ENCODE measurements at places on chromosomes 16 and 17. TPM values are rescaled to one million over a fixed set of nuclear protein-coding genes. Genes with fewer than 3 reads are reported as not detected.

- peak overlapping the region; percentile 80 for H3K4me3 ChIP-seq
- peaks cover 9% of the 10 kb centered on the region for H3K27me3 ChIP-seq
- H3K27ac ChIP-seq: peak overlapping the region; percentile 93
- no peaks in the 10 kb centered on the region for H3K36me3 ChIP-seq
Measured at GRCh38 chr16:2023092-2024031, 3.3 kb upstream of the NHERF2 start.

- H3K4me1 ChIP-seq: no peaks in the 10 kb centered on the region
- no peak for DNase-seq
- peaks cover 4% of the 10 kb centered on the region for H3K27me3 ChIP-seq
- H3K27ac ChIP-seq: no peak overlapping the region
Measured at GRCh38 chr16:55856950-55857349, 18.2 kb downstream of the CES5A start.

DNA sequence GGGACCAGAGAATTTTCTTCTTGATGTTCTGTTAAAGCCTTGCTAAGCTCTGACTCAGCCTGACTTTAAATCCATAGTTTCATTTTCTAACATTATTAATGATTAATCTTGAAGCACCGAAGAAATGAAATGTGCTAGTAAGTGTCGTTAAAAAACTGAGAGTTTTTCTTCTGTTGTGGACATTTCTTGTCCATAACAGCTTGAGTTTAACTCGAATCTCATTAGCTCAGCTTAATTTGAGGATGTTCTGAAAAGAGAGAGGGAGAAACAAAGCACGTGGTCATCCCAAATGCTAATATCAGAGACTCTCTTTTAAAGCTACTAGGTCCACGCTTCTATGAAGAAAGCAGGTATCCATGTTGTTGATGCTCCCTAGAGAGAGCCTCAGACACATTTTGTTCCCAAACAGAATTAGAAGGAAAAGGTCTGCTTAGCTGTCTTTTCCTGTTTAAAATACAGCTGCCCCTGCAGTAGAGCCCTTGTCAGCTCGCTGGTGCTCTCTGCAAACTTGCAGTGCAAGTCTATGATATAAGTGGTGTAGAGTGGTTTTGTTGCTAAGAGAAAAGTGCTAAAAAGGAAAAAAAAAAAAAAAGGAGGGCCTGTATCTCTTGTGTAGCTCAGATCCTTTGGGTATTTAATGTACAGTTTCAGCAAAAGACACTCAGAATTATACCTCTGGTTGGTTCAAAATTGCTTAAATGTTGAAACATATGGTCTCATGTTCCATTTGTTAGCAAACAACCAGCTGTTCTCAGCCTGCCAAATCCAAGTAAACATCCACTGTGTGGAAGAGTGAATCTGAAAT is 191.1 kb upstream of the TBX2 start:
- peaks cover 2% of the 10 kb centered on the region for H3K36me3 ChIP-seq
- H3K4me1 ChIP-seq: no peaks in the 10 kb centered on the region
- H3K27me3 ChIP-seq: peaks cover 3% of the 10 kb centered on the region
- no peak for DNase-seq
- no peak overlapping the region for H3K4me3 ChIP-seq

- H3K4me3 ChIP-seq: peak overlapping the region; percentile 92
- no peak for DNase-seq
- peaks cover 15% of the 10 kb centered on the region for H3K27me3 ChIP-seq
- peak overlapping the region; percentile 69 for H3K27ac ChIP-seq
Measured at GRCh38 chr17:82274134-82275020, 877 bp upstream of the CSNK1D start.

DNA sequence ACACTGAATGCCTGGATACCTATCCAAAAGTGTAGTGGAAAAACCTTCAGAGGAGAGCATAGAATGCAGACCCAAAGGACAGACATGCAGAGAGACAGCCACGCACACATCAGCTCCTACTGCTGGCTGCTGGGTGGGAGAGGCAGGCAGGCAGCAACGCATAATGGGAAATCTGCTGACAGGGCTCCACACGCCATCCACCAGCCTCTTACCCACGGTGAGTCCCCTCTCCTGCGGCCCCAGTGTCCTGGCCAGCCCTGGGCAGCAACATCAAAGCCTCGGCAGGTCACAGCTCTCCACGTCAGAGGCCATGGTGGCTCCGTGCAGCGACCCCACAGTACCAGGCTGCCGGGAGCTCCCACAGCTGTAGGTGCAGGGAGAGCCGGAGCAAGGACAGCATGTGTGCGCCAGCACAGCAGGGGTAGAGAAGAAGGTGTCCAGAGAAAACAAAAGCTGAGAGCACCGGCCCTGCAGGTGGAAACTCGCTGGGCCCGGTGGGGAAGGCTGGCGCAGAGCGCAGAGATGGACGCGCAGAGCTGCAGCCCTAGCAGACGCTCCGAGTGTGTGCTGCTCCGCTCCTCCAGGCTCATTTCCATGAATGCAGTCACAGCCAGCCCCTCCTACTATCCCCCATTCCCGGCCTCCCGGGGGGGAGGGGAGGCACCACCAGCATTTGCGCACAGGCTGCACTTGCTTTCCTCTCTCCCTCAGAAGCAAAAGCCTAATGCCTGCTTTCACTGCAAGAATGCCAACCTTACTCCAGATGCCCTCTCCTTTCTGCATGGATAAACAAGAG is 58.9 kb downstream of the CYTH1 start:
- no peaks in the 10 kb centered on the region for H3K36me3 ChIP-seq
- H3K4me3 ChIP-seq: peak overlapping the region; percentile 78
- H3K27me3 ChIP-seq: peaks cover 4% of the 10 kb centered on the region
- DNase-seq: no peak
- peak overlapping the region; percentile 87 for H3K27ac ChIP-seq
- peaks cover 99% of the 10 kb centered on the region for H3K4me1 ChIP-seq

DNA sequence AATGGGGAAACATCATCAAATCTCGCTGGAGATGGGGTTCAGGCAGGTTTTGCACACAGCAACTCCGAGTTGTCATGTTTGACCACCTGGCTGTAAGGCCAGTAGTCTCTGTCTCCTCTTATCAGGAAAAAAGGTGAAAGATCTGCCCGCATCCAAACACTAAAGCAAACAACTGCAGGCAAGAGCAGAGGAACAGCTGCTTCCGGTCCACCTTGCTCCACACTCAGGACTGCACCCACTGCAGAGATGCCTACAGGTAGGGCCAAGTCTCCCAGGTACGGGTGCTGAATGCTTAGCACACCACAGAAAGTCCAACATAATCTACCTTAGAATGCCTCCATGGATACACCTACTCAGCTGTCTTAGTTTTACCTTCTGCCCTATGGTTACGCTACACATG is 7.3 kb downstream of the TEX2 start:
- no peaks in the 10 kb centered on the region for H3K4me1 ChIP-seq
- H3K27ac ChIP-seq: no peak overlapping the region
- peaks cover 4% of the 10 kb centered on the region for H3K36me3 ChIP-seq
- peaks cover 6% of the 10 kb centered on the region for H3K27me3 ChIP-seq

- H3K4me1 ChIP-seq: no peaks in the 10 kb centered on the region
- H3K4me3 ChIP-seq: no peak overlapping the region
- no peaks in the 10 kb centered on the region for H3K36me3 ChIP-seq
- no peak for DNase-seq
Measured at GRCh38 chr16:57394444-57394843, 10.1 kb upstream of the CCL17 start.

PRSS22 gene
- 0.23 TPM for polyA plus RNA-seq

CDRT15L2 gene
- not detected for polyA plus RNA-seq

NUDT21 gene
- 79.8 TPM for polyA plus RNA-seq
